NCI-H2107 (cell line): ENCODE measurements at places on chromosomes 13 and 19.

GRCh38 chr19:18660051-18660910, 23.2 kb upstream of the CRTC1 start:
- no peak for DNase-seq

- no peak for DNase-seq
Observed at GRCh38 chr19:7224209-7224686, 70.0 kb downstream of the INSR start.

DNA sequence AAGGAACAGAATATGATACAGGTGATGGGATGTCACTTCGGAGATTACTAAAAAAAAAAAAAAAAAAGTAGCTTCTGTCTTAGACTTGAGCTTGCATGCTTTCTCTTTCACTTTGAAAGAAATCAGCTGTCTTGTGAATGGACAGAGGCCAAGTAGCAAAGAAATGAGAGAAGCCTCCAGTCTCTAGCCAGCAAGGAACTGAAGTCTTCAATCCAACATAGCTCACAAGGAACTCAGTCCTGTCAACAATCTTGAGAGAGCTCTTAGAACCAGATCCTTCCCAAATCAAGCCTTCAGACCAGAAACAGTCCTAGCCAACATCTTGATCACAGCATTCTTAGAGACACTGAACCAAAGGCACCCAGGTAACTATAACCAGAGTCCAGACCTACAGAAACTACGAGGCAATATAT, 7.7 kb downstream of the N4BP2L2 start:
- no peak for DNase-seq

DNA sequence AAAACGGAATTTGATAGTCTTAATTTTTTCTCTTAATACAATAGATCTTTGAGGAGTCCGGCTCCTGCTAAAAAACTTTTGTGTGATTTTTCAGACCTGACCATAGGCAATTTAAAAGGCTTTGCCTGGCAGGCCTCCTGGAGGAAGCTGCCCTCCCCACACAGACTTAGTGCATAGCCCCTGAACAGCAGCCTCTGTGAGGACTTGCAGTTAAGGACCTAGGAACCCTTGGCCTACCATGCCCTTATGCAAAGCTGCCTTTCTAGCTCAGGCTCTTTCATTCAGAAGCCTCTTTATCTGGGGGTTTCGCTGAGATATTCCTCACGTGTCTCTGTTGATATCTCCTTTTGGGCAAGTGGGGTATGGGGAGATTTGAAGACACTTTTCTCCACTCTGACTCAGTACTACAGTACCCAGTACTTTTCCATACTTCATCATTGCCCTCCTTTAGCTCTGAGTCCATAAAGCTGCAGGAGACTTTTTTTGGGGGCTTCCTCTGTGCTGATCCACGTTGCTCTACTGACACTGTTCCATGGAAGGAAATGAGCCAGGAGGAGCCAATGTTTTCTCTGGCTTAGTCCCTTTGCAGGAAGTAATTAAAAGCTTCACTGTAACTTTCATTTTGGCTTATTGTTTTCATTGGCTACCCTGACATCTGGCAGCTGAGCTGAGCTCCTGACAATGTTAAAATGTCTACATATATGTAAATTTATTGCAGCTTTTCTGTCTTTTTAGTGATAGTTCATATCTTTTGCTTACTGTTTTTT, 283.1 kb downstream of the TDRD3 start:
- no peak for DNase-seq

- DNase-seq: peak; percentile 60
Observed at GRCh38 chr19:38057959-38058690, 151.1 kb downstream of the SIPA1L3 start.

GRCh38 chr13:97027162-97027554, 32.9 kb upstream of the OXGR1 start:
- no peak for DNase-seq

GRCh38 chr19:31963746-31964145, 381.7 kb upstream of the ZNF507 start:
- DNase-seq: no peak

- DNase-seq: no peak
Observed at GRCh38 chr13:93243375-93244063, 16.9 kb downstream of the GPC6 start.

- no peak for DNase-seq
Observed at GRCh38 chr19:42455086-42455485, 12.3 kb upstream of the CXCL17 start.

DNA sequence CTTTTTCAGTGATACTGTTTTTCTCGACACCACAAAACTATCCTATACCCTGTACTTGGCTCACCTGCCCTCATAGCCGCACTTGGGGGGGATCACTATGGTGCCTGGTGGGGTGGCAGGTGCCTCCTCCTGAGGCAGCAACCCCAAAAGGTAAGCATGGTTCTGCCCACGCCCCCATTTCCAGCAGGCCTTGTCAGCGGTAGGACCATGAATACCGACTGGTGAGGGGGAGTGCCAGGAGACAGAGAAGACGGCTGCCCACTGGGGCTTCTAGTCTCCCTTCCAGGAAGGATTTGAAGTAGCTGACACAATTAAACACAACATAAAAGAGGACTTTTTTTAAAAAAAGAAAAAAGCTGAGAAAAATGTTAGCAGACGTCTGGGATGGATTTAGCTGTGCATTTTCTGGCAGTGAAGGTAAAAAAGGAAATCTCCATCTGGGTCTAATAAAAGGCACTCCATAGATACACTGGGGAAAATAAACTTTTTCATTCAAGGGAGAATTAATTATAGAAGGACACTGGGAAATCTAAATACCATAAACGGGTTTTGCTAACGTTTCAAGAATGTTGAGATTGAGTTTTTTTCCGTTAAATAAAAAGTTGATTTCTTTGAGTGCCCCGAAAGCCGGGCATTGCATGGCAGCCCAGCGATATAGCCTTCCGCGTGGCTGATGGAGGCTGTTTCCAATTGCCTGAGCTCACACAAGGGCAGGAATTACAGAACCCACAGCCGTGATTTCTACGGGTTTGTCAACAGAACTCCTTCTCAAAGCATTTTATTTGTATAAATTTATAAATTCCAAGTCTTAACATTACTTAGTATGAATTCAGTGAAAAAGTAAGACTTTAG, 45.1 kb downstream of the ATP11A start:
- DNase-seq: no peak

- DNase-seq: no peak
Observed at GRCh38 chr13:74575729-74576125, 441.5 kb upstream of the KLF12 start.

DNA sequence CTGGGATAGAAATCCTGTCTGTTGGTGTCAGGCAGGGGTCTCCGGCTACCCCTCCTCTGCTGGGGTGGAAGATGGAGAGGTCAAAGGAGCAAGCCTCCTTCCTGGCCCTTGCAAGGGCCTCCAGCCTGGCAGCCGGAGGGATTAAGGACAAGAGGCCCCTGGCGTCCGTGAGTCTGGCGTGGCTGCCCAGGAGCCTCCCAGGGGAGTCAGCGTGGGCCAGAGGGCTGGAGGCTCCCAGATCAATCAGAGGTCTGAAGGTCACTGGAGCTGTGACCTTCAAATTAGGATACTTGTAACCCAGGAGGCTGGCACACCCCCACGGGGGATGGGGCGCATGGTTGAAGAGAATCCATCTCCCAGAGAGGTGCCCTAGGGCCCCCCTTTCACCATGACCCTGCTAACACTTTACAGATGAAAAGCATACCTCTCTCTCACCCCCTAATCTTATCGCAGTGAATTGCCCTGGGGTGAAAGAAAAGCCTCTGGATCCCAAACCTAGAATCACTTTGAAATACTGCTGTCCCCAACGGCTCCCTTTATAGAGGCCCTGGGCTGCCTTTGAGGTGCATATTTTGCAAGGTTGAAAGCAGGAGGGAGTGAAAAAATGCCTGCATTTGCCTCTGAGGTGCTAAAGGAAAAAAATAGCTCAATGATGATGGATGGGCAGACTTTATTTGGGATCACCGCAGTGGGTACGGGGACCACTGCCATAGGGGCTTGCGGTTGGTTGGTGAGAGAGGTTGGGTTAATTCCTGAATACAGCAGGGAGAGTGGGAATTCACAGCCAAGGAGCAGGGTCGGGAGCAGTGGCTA, 44.9 kb upstream of the PEG3 start:
- no peak for DNase-seq

GRCh38 chr13:109162248-109163036, 533.0 kb downstream of the MYO16 start:
- DNase-seq: peak; percentile 7

DNA sequence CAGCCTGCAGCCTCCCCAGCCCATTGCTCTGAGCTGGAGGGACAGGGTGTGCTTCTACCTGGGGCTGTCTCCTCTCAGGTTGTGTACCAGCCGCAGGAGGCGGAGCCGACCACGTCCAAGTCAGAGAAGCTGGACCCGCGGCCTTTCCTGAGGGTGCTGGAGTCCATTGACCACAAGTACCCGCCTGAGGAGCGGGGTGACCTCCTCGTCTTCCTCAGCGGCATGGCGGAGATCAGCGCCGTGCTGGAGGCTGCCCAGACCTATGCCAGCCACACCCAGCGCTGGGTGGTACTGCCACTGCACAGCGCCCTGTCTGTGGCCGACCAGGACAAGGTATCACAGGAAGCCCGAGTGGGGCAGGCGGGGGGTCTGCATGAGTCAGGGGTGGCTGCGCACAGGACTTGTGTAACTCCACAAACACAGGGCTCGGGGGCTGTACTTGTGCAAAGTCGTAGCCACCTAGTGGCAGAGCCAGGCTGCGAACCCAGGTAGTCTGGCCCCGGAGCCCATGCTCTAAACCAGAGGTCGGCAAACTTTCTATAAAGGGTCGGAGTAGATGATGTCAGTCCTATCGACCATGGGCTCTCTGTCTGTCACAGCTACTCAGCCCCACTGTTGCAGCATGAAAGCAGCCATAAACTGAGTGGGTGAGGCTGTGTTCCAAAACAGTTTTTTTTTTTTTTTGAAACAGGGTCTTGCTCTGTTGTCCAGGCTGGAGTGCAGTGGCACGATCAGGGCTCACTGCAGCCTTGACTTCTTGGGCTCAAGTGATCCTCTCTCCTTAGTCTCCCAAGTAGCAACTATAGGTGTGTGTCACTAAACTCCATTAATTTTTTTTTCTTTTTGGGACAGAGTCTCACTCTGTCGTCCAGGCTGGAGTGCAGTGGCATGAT, 8.9 kb downstream of the DHX34 start:
- no peak for DNase-seq

DNA sequence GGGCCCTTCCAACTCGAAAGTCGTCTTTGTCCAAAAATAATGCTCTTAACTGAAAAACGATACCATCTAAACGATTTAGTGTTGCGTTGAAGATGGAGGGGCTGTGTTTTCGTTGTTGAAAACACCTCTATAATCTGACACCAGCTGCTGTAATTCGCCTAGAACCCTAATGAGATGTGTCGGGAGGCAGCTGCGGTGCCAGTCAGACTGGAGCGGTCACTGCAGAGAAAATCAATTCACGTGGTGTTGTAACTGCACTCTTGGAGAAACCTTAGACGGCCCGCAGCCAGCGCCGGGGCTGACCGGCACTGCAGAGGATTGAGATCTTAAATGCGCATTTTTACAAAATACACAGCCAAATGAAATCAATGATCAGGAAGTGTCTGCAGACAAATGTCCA, 339.1 kb downstream of the ZNF536 start:
- peak; percentile 27 for DNase-seq

GRCh38 chr13:111315347-111315995, 5.0 kb upstream of the TEX29 start:
- no peak for DNase-seq

GRCh38 chr13:43964698-43965458, 85.2 kb downstream of the LACC1 start:
- DNase-seq: no peak

DNA sequence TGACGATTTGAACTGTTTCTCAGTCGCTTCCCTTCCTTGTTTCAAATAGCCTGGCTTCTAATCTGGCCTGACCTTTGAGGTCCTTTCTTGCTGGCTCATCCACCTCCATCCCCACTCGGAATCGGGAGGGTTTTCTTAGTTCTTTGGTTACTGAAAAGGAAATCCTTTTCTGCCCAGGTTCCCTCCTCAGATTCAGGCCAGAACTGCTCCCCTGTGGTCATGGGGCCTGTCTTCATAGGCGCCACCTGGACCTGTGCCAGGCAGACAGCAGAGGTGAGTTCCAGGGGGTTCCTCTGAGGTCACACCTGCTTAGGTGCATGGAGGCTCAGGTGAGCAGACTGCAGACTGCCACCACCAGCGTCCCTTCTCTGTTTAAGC, 62.4 kb downstream of the AKAP11 start:
- DNase-seq: no peak

- DNase-seq: peak; percentile 11
Observed at GRCh38 chr13:30752201-30752797, 17.0 kb downstream of the ALOX5AP start.

DNA sequence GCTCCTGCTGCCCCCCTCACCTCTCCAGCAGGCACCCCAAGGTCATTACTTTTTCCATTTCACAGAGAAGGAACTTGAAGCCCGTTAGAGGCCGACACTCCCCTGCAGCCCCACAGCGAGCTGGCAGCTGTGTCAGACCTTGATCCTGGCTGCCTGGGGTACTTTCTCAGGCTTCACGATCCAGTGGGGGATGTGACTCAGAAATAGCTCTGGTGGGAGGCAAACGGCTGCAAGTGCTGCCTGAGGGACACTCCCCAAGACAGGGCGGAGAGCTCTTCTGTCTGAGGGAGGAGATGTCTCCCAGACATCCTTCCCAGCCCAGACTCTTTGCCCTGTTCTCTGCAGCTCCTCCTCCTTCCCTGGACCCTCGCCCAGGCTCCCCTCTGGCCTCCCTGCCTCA, 4.8 kb downstream of the TSKS start:
- no peak for DNase-seq

DNA sequence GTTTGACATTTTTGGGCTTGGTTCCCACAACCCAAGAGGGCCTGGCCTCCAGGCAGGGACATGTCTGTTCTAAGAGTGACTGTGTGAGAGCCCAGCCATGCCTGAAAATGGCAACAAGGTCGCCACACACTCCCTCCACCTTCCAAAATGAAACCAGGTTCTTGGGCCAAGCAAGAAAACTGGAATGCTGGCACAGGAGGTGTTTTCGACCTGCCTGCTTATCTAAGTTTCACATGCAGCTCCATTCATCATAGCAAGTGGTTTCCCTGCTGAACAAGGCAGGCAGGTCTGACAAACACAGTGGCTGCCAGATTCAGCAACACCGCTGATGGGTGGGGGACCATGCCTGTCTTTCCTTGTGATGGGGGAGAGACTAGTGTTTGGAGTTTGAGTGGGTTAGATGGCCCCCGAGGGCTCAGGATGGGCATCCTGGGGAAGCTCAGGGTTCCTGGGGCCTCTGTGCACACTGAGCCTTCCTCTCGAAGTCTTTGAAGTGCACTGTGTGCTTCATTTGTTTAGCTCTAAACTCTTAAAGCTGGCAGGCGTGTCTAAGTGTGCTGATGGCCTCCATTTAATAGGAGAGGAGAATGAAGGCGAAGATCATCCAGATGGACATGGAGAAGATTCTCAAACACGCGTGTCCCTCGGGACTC, 17.9 kb upstream of the GAS6 start:
- DNase-seq: no peak

DNA sequence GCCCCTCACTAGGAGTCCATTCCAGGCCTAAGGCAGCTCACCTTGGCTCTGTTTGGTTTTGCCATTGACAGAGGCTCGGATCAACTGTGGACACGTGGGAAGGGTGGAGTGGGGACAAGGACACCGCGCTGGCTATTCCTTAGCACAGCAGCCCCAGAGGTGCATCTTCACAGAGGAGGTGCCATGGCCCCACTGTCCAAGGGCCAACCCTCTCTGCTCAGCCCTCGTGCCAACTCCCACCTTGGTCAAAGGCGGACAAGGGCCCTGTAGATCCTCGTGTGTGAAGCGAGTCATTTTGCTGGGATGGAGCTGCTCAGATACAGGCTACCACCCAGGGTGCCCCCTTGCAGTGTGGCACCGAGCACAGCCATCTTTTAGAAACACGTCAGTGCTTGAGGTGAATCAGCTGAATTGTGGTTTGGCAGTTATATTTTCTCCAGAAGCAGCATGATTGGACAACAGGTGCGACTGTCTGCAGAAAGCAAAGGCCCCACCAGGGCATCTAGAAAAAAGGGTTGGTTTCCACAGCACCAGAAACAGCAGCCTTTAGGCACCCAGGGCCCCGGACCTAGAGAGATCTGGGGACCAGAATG, 192.1 kb upstream of the GPR12 start:
- DNase-seq: no peak
